ENCODE measurements at places on chromosomes 7 and 10.

DNA sequence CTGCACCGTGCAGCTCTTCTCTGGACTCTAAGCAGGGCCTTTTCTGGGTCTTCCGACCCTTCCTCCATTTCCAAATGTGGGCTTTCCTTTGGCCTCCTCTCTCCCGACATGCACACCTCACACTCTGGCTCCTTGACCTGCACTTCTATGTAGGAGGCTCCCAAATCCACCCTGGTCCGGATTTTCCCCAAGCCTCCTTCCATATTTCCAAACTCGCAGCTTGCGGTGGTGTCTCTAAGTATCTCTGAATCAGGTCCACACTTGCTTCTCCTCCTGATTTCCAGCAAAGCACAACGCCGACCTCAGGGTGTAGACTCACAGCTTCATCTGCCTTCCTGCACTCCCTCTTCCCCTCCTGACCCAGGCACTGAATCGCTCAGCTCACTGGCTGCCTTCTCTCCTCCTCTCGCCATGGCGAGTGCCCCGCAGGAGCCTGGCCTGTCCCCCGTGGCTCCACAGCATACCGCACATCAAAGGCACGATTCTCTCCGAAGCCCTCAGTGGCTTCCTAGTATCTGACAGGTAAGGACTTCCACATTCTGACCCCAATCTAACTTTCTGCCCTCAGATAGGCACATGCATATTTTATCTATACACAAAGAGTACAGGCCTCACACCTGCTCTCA, 27.8 kb downstream of the DIP2C start:
- DNase-seq, result no peak

GRCh38 chr10:103244666-103245271, 918 bp upstream of the RPEL1 start:
- peak; percentile 23 for DNase-seq

DNA sequence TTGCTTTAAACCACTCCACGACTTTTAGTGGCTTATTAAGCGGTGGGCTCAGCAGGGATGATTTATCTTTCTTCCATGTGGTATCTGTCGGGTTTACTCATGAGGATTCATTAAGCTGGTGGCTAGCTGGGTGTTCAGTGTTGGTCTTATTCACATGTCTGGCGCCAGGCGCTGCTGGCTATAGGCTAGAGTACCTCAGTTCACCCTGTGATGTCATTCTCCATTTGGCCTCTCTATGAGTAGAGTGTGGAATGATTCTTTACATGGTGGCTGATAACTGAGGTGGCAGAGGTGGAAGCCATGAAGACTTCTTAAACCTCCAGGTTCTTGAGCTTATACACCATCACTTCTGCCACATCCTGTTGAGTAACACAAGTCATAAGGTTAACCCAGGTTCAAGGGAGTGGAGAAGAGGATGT, 115.4 kb downstream of the MLLT10 start:
- DNase-seq, result no peak

GRCh38 chr7:155300641-155301452, 3.2 kb downstream of the INSIG1 start:
- DNase-seq, result no peak

DNA sequence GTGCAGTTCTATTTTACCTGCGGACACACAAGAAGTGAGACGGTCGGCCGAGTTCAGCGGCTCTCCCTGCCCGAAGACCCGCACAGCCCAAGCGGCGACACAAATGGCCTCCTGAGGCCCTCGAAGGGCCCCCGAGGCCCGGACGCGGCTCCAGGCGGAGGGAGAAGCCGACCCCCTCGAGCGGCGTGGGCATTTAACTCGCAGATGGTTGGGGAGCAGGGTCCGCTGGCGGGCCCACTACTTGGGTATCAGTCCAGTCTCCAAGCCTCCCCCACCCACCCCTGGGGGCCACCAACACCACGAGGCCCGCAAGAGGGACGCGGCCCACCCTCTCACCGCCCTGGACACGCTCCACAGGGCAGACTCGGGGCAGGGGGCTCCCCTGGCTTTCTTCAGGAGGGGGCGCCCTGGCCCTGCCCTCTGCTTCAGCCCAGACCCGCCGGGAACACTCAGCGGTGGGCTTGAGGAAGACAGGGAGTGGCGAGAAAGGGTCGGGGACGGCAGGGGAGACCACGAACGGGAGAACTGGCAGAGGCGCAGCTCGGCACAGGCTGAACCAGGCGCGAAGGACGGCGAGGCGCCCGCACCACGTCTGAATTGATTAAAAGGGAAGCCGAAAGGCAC, 1.7 kb downstream of the IGF2BP3 start:
- DNase-seq, result no peak

GRCh38 chr10:106795619-106796018, 368.9 kb downstream of the SORCS1 start:
- no peak for DNase-seq

DNA sequence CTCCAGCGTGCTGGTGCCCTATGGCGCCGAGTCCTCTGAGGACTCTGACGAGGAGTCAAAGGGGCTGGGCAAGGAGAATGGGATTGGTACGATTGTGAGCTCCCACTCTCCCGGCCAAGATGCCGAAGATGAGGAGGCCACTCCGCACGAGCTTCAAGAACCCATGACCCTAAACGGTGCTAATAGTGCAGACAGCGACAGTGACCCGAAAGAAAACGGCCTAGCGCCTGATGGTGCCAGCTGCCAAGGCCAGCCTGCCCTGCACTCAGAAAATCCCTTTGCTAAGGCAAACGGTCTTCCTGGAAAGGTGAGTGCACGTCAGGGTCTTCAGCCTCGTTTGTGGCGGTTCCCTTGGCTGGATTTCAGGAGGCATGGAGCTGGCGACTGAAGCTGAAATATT, 118.8 kb downstream of the ANKRD61 start:
- DNase-seq, result no peak
